ENCODE measurements at places on chromosomes 11 and 22.

DNA sequence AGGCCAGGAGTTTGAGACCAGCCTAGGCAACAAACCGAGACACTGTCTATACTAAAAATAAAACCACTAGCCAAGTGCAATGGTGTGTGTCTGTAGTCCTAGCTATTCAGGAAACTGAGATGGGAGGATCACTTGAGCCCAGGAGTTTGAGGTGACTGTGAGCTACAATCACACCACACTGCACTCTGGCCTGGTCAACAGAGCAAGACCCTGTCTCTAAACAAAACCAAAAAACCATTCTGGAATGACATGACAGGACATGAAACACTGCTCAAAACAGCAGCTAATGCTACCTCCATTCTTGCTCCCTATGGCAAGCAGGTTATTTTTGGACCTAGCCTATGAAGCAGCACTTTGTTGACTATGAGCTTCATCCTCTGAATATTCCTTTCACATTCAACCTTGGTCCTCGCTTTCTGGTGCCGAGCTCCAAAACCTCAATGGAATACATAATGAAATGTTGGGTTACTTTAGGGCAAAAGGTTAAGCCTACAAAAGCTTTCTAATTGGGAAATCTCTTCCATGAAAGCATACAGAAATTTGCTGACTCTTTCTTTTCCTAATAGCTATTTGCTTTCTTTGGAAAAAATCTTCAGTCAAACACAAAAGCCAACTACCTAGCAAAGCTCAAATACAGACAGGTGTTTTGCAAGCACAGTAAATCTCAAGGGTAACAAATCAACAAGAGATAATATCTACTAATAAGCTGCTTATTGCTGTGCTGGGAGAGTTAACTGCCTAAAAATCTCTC is 21.1 kb downstream of the SIK3 start:
- H3K36me3 ChIP-seq: no peaks in the 10 kb centered on the region
- no peak for DNase-seq
- no peaks in the 10 kb centered on the region for H3K27me3 ChIP-seq
- H3K27ac ChIP-seq: no peak overlapping the region

DNA sequence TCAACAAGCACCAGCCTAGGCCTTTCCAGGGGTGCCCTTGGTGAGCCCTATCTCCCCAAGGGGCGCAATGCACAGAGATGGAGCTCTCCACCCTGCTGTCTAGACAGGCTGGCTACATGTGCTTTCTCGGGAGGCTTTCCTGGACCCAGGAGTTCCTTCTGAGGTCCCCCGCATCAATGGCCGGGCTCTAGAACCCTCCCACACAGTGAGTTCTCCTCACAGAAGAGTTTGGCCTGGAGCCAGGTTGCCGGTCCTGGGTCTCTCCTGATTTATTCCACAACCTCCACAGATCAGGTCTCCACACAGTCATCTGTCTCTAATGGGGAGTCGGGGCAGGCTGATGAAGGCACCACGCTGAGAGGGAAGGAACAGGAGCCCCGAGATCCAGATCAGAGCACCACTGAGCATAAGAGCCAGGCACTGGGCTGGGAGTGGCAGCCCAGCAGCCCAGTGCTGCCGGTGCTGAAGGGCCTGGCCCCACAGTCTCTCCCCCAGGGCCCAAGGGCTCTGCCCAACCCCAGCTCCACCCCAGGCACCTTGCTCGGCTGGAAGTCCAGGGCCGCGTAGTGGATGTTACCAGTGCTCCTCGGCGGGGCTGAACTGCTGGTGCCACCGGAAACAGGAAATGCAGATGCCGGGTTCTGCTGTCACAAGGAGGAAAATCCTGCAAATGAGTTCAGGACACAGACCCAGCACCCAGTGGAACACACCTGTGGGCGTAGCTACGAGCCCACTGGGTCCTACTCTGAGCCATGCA is 44.7 kb downstream of the GAB4 start:
- no peaks in the 10 kb centered on the region for H3K27me3 ChIP-seq
- no peak for DNase-seq
- H3K27ac ChIP-seq: no peak overlapping the region
- no peaks in the 10 kb centered on the region for H3K36me3 ChIP-seq

DNA sequence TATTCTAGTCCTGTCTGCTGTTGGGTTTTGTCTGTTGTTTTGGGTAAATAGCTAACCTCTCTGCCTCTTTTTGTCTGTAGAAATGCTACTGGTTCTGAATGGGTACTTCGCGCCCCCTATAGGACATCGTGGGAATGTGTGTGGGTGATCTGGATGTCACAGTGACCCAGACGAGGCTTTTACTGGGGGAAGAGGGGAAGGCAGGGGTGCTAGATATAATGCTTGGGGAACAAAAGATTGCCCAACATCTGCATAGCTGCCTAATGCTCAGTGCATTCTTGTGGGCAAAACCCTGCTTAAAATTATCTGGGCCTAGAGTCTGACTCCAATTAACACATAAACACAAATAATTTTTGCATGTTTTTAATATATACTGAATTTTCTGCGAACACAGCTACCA is 57.7 kb downstream of the BMAL1 start:
- no peak overlapping the region for H3K27ac ChIP-seq
- H3K4me1 ChIP-seq: peaks cover 29% of the 10 kb centered on the region
- no peaks in the 10 kb centered on the region for H3K36me3 ChIP-seq
- DNase-seq: peak; percentile 66
- H3K27me3 ChIP-seq: no peaks in the 10 kb centered on the region

DNA sequence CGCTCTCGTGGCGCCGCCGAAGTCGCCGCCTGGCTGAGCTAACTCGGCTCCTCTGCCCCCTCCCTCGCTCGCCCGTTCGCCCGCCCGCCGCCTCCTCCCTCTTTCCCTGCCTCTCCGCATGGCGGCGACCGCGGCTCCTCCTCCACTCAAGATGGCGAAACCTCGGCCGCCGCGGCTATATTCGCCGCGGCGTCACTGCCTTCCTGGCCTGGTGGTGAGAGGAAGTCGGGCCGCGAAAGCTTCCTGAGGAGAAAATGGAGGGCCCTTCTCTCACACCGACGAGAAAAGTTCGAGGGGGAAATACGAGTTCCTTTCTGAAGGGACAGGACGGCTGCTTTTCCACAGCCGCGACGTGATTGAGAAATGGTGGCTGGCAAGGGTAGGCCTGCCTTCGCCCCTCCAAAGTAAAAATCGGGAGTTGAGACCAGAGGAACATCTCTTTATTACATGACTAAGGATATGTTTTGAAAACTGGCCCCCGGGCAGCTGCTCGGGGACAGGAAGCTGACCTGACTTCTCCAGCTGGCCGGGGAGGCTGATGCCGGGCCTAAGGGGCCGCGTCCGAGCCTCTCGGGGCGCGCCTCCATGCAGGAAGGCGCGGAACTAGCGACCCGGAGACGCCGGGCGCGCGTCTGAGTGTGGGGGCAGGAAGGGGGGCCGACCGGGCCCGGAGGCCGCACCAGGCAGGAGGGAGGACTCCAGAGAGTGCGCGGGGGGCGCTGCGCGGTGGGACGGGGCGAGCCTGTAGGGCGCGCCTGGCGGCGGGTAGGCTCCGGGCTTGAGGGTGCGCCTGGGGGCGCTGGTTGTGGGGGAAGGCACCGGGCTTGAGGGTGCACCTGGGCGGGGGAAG is at the start of gene DDX6:
Gene DDX6, minus strand, starts transcription at position 54 of the 850 bp plus-strand sequence. CDS start 4,913 bp downstream, outside the sequence.
- peak within 1 kb of the TSS; percentile 97 for H3K4me3 ChIP-seq
- no peaks in the 10 kb centered on the region for H3K4me1 ChIP-seq
- no peaks in the 10 kb centered on the region for H3K27me3 ChIP-seq
- H3K36me3 ChIP-seq: 0 out of 2 replicates have a peak, but pooled peaks cover 2% of the 10 kb centered on the region

GRCh38 chr11:112292785-112293407 is 32.2 kb upstream of the PLET1 start:
- H3K4me3 ChIP-seq: no peak overlapping the region
- H3K4me1 ChIP-seq: peaks cover 6% of the 10 kb centered on the region
- peak overlapping the region; percentile 31 for H3K27ac ChIP-seq
- DNase-seq: peak; percentile 91
- H3K36me3 ChIP-seq: no peaks in the 10 kb centered on the region

DNA sequence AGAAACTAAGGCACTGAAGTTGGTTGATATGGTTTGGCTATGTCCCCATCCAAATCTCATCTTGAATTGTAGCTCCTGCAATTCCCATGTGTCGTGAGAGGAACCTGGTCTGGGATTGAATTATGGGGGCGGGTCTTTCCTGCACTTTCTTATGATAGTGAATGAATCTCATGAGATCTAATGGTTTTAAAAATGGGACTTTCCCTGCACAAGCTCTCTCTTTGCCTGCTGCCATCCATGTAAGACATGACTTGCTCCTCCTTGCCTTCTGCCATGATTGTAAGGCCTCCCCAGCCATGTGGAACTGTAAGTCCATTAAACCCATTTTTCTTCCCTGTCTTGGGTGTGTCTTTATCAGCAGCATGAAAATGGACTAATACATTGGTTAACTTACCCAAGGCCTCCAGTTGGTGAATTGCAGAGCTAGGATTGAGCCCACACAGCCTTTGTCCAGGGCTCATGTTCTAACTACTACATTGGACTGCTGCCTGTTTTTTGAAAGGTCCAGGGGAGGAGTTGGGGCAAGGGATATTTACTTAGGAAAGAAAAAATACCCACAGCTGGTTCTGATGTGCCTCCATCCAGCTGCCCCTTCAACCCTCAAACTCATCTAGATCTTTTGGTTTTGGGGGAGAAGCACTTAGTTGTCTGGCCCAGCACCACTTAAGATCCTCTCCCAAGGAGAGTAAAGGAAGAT is 107.8 kb upstream of the NAV2 start:
- DNase-seq: no peak
- no peak overlapping the region for H3K27ac ChIP-seq

- DNase-seq: no peak
- H3K27ac ChIP-seq: no peak overlapping the region
- peaks cover 3% of the 10 kb centered on the region for H3K36me3 ChIP-seq
- H3K4me1 ChIP-seq: no peaks in the 10 kb centered on the region
- H3K4me3 ChIP-seq: no peak overlapping the region
Observed at GRCh38 chr11:78476066-78476465, 58.4 kb upstream of the GAB2 start.

- peak; percentile 58 for DNase-seq
- no peaks in the 10 kb centered on the region for H3K36me3 ChIP-seq
- H3K27ac ChIP-seq: no peak overlapping the region
- no peak overlapping the region for H3K4me3 ChIP-seq
- no peaks in the 10 kb centered on the region for H3K4me1 ChIP-seq
Observed at GRCh38 chr11:7060868-7061267, 27.9 kb upstream of the RBMXL2 start.

- DNase-seq: peak; percentile 57
- no peak overlapping the region for H3K4me3 ChIP-seq
- peaks cover 14% of the 10 kb centered on the region for H3K27me3 ChIP-seq
- no peaks in the 10 kb centered on the region for H3K4me1 ChIP-seq
Observed at GRCh38 chr11:120912504-120912903, 111.4 kb upstream of the TBCEL start.

- peak; percentile 71 for DNase-seq
- peak overlapping the region; percentile 60 for H3K4me3 ChIP-seq
- H3K27me3 ChIP-seq: peaks cover 10% of the 10 kb centered on the region
- no peak overlapping the region for H3K27ac ChIP-seq
- H3K36me3 ChIP-seq: no peaks in the 10 kb centered on the region
Observed at GRCh38 chr11:115503083-115503885, 931 bp downstream of the CADM1 start.

DNA sequence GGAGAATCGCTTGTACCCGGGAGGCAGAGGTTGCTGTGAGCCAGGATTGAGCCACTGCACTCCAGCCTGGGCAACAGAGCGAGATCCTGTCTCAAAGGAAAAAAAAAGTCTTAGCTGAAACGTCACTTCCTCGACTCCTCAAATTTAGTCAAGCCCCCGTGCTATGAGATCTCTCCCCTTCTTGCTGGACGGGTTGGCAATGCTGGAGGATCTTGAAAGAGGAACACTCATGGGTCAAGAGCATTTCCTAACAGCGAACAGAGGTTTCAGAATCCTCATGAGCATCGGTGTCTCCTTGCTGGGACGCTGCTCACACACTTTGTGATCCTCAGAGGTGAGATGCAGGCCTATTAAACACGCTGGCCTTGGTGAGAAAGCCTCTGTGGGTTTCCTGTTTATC is 35.9 kb downstream of the APOL3 start:
- H3K4me3 ChIP-seq: no peak overlapping the region
- H3K4me1 ChIP-seq: no peaks in the 10 kb centered on the region
- H3K27me3 ChIP-seq: peaks cover 4% of the 10 kb centered on the region
- H3K27ac ChIP-seq: no peak overlapping the region
- DNase-seq: no peak

DNA sequence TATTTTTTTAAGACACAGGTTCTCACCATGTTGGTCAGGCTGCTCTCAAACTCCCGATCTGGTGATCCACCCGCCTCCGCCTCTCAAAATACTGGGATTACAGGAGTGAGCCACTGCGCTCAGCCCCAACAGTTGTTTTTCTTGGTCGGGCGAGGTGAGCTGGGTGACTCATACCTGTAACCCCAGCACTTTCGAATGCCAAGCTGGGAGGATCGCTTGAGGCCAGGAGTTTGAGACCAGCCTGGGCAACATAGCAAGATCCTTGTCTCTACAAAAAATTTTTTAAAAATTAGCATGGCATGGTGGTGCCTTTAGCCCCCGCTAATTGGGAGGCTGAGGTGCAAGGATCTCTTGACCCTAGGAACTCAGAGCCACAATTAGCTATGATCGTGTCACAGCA is 7.0 kb upstream of the NF2 start:
- no peak overlapping the region for H3K27ac ChIP-seq
- no peak for DNase-seq
- no peaks in the 10 kb centered on the region for H3K36me3 ChIP-seq
- no peak overlapping the region for H3K4me3 ChIP-seq
- H3K27me3 ChIP-seq: no peaks in the 10 kb centered on the region
- no peaks in the 10 kb centered on the region for H3K4me1 ChIP-seq

- peaks cover 32% of the 10 kb centered on the region for H3K27me3 ChIP-seq
- no peaks in the 10 kb centered on the region for H3K36me3 ChIP-seq
- no peak overlapping the region for H3K27ac ChIP-seq
- H3K4me1 ChIP-seq: no peaks in the 10 kb centered on the region
Observed at GRCh38 chr22:45096256-45096907, 67.3 kb upstream of the NUP50 start.

GRCh38 chr11:25613865-25614264 is 718.1 kb upstream of the ANO3 start:
- H3K4me1 ChIP-seq: no peaks in the 10 kb centered on the region
- no peaks in the 10 kb centered on the region for H3K36me3 ChIP-seq
- DNase-seq: no peak
- no peak overlapping the region for H3K27ac ChIP-seq

DNA sequence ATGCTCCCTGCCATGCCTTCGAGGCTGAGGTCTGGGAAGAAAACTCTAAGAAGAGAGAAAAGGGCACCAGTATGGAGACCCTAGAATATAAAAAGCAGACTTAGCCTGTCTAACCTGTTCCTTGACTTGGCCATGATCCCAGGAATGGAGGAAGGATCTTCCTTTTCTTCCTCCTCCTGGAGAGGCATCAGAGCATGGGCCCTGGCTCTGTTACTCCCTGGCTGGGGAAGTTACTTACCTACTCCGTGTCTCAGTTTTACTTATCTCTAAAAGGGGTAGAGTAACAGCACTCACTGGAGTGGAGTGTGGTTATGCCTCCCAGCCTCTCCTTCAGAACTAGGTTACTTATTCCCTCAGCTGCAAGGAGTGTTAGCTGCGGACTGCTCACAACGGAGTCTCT is 55.2 kb upstream of the PHF21A start:
- no peak for DNase-seq
- no peak overlapping the region for H3K4me3 ChIP-seq
- peaks cover 40% of the 10 kb centered on the region for H3K27me3 ChIP-seq
- H3K4me1 ChIP-seq: no peaks in the 10 kb centered on the region

GRCh38 chr22:24740626-24741025 is 33.9 kb downstream of the PIWIL3 start:
- peaks cover 7% of the 10 kb centered on the region for H3K27me3 ChIP-seq
- no peak overlapping the region for H3K27ac ChIP-seq
- H3K36me3 ChIP-seq: no peaks in the 10 kb centered on the region
- H3K4me1 ChIP-seq: no peaks in the 10 kb centered on the region

All from IMR-90 (cell line).